Neural cell (in vitro differentiated cells): ENCODE measurements at places on chromosomes 4 and X. TPM values are rescaled to one million over a fixed set of nuclear protein-coding genes. Genes with fewer than 3 reads are reported as not detected.

Gene ETDB
- not detected in 2 replicates for polyA plus RNA-seq

Gene ABCB7
- polyA plus RNA-seq, result 15.1 and 25.1 TPM in 2 replicates

Gene UGT2B10
- polyA plus RNA-seq, result not detected in 2 replicates

Gene TKTL1
- polyA plus RNA-seq, result 0.14 TPM in 1 of 2 replicates, not detected in the other

Gene MTNR1A
- polyA plus RNA-seq, result not detected in 2 replicates

Gene TRPC3
- 5.8 and 6.9 TPM in 2 replicates for polyA plus RNA-seq

Gene ADH1A
- not detected in 2 replicates for polyA plus RNA-seq

Gene RAB9B
- polyA plus RNA-seq, result 50.6 TPM in 2 replicates

Gene KLHL34
- not detected in 2 replicates for polyA plus RNA-seq

Gene DUSP21
- not detected in 2 replicates for polyA plus RNA-seq

Gene NPNT
- polyA plus RNA-seq, result 1.9 and 2.6 TPM in 2 replicates

Gene FGFR3
- polyA plus RNA-seq, result 0.48 and 0.54 TPM in 2 replicates

Gene NLRP2B
- not detected in 2 replicates for polyA plus RNA-seq

Gene ASMT
- 1.8 TPM in 1 of 2 replicates, not detected in the other for polyA plus RNA-seq
